ENCODE measurements at places on chromosomes 3 and 15.

DNA sequence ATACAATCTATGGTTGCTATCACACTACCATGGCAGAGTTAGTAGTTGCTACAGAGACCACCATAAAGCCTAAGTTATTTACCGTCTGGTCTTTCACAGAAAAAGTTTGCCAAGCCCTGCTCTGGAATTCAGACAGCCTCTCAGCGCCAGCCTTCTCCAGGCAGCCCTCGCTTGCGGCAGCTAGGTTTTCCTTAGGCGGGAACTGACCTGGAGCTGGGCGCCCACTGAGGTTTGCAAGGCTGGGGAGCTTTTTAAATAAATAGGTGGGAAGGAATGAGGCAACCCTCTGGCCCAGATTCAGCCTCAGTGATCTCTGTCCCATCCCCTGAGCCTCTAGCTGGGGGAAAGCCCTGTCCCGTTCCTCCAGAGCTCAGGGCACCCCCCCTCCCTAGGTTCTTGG lies 1.2 kb downstream of the CTSH start:
- DNase-seq, result no peak

GRCh38 chr3:115932807-115933206 lies 309.5 kb downstream of the GAP43 start:
- DNase-seq, result no peak

- DNase-seq, result no peak
Observed at GRCh38 chr3:112273536-112273935, 20.5 kb downstream of the SLC9C1 start.

DNA sequence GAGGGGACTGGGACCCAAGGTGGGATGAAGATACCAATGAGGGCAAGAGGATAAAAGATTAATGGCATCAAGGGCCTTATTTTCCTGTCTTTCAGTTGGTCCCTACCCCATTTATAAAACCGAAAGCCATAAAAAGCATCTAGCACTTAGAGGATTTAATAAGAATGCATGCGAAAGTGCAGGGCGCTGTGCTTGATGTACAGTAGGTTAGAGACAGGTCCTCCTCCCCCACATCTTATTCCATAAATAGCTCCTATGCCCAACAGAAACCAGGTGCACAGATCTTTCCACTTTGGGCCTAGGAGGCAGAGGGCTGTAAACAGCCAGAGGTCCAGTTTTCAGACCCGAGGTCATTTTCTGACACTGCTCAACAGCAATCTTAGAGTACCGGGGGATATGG lies 1.2 kb downstream of the LPCAT4 start:
- no peak for DNase-seq

DNA sequence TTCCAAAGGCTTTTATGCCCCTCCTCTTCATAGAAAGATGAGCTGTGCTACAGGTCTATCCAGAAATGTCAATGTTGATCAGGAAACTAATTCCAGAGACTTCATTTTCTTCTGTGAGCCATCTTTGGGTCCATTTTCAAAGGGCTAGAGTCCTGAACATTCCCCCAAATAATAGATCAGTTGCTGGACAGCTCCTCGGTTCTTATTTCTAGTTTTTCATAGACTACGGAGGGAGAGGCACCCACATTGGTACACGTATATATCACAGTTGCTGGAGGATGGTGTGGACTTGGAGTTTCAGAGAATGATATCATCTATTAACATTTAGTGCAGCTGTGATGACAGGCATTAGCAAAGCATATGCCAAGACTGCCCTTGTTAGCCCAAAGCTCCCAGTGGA lies 59.1 kb downstream of the AGBL1 start:
- DNase-seq, result no peak

DNA sequence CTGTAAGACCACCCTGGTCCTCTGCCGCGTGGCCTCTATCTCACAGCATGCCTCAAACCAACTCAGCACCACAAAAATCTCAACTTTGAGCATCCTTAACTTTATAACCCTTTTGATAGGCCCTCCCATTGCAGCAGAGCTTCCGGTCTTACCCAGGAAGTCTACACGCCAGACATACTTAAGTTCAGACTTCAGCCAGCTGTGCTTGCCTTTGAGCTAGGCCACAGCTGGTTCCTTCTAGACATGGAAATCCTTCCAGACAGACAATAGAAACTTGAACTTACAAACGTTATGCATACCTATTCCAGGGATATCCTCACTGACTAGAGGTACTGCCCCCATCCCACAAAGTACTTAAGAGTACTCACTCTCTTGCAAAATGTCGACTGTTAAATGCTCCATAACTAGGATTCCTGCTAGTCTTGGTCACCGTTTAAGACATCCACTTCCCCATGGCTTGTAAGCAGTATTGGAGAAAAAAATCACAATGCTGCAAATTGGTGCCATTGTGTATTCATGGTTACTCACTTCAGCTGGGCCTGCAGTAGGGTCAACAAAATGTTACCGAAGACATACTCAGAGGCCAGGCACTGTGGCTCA lies 183.5 kb downstream of the TBL1XR1 start:
- no peak for DNase-seq
